ENCODE measurements at places on chromosomes 2 and 18.

DNA sequence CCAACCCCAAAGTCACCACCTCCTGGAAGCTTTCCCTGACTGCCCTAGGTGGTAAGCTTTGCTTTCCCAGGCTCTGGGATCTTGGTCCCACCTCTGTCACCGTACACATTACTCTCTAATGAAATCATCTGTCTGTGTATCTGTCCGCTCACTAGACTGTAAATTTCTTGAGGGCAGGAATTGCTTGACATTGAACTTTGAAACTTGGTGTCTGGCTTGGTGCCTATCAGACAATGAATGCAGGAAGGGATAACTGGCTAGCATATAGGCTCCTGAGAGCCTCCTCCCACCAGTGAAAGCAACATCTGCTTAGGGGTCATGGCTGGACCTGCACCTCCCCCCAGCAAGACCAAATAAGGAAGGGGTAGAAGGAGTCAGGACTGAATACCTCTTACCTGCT, 155.7 kb downstream of the TNS1 start:
- DNase-seq: no peak

DNA sequence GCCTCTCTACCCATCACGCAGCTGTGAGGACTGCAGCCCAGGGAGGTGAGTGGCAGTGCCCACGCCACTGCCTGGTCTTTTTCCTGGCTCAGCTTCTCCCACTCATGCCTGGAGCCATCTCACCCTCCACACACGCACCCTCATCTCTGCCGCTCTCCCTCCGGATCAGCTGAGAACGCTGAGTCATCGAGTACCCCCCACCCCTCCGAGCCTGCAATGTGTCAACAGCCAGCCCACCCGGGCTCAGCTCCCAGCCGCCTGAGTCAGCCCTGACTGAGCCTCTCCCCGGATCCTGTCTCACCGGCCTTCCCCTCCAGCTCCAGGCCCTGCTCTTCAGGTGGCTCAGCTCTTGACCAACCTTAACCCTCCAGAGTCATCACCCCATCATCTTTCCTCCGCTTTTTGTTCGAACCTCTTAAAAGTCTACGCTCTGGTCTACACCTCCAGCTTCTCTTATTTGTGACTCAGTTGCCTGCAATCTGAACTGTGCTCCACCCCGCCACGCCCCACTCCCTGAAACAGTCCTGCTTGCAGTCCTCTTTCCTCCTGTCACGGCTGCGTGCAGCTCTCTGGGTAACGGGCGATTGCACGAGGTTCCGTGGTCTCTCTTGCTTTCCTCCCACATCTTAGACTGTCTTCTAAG, 94.4 kb upstream of the ASAP2 start:
- no peak for DNase-seq

DNA sequence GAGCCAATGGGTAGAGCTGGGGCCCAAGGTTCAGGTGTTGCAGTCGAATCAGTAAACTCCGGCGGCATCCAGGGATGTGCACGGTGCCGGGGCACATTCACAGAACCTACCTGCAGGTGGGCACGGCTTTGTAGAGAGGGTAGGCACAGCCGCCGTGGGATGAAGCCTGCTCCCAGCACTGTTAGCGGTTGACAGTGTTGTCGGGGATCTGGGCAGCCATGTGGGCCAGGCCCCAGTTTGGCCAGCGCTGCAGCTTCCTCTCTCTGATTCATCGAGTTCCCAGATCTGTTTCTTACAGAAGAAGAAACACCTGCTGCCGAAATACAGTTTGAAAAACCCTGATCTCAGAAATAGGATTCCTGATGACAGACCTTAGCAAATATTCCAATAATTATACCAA, 274.8 kb downstream of the AGAP1 start:
- no peak for DNase-seq

- no peak for DNase-seq
Observed at GRCh38 chr2:235347691-235348090, 146.2 kb upstream of the AGAP1 start.

DNA sequence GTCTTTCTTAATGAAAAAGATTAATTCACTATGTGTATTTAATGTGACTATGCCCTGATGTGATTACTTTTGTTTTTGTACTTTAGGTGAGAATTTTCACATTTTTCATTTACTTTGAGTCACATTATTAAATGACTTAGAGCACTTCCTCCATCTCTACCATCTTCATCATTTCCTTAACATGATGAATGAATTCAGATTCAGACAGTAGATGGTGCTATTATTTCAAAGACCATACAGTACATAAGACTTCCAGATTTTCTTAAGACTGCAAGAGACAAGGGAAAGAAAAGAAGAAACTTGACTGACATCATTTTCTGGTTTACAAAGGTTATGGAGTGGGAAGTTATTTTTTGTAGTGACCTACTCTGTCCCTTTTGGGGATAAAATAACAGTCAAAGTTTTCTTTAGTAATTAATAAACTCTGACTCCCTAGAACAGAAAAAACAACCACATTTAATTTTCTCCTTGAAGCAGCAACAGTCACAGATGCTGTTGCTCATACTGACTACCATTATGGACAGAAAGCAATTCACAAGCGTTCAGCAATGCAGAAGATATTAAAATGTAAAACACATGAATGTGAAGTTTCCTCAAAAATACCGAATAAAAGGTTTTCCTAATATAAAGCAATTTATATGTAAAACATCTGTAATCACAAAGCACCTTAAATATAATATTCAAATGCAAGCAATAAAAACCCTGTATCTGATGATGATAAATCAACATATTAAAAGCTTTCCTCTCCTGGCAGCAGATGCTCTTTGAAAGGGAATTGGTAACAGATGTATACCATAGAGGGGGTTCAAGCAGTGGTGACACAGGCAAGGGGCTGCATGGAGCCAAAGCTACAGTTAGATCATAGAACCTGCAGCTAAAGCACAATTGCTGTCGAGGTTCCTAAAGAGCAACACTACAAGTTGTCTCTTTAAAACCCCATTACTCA, 1010.9 kb upstream of the NXPH2 start:
- peak; percentile 73 for DNase-seq

- no peak for DNase-seq
Observed at GRCh38 chr2:174503161-174503809, 16.5 kb upstream of the GPR155 start.

GRCh38 chr2:239566995-239567568, 166.3 kb upstream of the HDAC4 start:
- no peak for DNase-seq

- no peak for DNase-seq
Observed at GRCh38 chr2:85439986-85440385, 21.5 kb downstream of the SH2D6 start.

GRCh38 chr2:226121046-226121738, 678.4 kb downstream of the IRS1 start:
- DNase-seq: no peak

GRCh38 chr2:241334813-241335212, 19.1 kb downstream of the SEPTIN2 start:
- no peak for DNase-seq

GRCh38 chr2:223979730-223980396, 22.6 kb downstream of the MRPL44 start:
- DNase-seq: no peak

DNA sequence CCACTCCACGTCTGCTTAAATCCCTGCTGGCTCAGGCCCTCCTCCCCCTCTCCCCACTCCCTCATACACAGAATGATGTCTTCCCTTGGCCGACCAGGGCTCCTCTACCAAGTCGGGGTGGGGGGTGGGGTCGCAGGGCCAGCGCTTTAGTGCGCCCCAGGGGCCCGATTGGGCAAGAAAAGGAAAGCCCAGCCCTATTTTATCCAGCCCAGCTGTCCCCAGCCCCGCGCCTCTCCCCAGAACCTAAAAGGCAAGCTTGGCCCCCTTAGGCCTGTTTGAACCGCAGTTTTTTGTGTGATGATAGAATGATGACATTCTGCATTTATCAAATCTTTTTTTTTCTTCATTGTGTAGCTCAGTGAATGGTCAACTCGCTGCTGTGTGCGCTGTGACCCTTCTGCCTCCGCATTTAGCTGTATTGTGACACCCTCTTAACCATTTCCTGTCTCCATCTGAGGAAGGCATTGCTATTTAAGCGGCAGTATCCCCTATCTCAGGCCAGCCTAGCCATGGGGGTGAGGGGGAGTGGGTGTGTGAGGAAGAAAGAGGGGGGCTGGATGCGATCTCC, 231.4 kb downstream of the HAUS1 start:
- peak; percentile 14 for DNase-seq

Measured in NCI-H2171 treated with DMSO at 0.1 percent for 48 hours (cell line).